ENCODE measurements at places on chromosomes 5 and 9.

GRCh38 chr9:124180557-124180956, 77.2 kb upstream of the NEK6 start:
- no peak for DNase-seq

GRCh38 chr5:180990882-180991242, 2.2 kb downstream of the BTNL3 start:
- no peak for DNase-seq

DNA sequence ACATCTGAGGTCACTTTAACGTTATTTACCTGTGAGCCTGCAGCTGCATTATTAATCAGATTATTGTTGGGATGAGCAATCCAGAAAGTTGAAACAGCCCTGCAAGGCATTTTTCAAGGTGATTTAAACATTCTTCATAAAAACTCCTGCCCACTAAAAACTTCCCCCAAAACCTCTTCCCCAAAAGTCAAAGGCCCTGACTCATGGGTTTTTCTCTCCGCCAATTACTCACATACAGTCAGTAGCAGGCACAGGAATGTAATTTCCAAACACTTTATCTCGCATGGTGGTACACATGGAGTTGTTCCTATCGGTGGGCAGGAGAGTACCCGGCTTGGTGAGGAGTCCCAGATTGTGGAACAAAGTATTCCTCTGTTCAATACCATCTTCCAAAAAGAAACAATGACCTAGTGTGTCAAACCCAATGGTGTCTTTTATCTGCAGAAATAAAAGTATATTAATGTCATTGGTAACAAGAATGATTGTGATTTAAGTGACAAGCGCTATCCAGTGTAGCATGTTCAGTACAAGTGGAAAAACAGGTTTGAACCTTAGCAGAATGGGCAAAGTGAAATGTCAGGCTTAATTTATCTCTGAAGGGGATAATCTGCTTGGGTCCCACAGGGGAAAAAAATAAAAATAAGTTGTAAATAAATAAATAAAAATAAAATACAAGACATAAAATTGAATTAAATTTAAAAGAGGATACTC, 38.3 kb downstream of the CEMIP2 start:
- DNase-seq, result no peak

- no peak for DNase-seq
Measured at GRCh38 chr5:42940853-42941252, 99.3 kb downstream of the ANXA2R start.

DNA sequence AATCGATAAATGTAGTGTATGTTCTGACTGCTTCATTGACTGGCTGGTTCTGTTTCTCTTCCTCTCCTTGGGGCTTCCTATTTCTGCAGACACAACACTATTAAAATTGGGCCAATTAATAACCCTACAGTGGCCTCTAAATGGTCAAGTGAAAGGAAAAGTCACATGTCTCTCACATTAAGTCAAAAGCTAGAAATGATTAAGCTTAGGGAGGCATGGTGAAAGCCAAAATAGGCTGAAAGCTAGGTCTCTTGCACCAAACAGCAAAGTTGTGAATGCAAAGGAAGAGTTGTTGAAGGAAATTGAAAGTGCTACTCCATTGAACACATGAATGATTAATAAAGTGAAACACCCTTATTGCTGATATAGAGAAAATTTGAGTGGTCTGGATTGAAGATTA, 58.2 kb downstream of the CCNH start:
- DNase-seq, result no peak

DNA sequence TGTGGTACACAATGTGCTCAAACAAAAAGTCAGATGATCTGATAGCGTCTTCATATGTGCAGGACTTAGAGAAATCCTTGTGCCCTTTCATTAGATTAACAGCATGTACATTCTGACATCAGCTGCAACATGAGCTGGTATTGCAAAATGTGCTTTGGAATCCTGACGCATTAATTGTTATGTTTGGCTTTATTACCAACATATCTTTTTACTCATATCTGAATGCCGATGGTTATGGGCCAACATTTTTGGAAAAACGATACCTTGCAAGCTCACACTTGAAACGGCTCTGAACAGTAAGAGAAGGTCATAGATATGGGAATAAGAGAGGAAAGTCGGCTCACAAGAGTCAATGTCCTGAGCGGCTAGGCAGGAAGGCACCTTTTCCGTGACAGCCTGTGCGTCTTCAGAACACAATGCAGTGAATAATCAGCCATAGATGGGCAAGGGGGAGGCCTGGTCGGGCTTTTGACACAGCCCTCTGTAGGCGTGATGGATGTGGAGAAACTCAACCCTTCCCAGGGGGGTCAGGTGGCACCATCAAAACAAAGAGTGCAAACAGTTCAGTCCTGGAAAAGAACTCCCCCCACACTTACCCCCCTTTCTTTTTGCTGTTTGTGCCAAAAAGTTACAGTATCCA, 36.4 kb upstream of the GAS1 start:
- no peak for DNase-seq

DNA sequence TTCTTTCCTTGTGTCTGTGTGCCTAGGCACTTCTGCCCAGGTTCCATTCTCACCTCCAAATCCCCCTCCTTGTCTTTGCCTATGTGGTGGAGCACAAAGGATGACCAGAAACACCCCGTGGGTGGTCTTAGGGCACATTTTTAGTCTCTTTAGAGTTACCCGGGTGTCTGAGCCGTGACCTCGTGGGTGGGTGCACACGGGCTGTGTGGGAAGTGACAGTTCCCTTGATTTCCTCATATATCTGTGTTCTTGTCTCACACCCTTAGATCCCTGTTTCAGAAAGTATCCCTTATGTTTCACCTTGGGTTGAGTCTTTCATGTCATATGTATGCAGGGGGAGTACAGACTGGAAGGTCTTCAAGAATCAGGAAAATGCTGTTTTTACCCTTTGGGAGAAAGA, 13.4 kb upstream of the SMIM32 start:
- no peak for DNase-seq

GRCh38 chr9:134429007-134429406, 102.8 kb downstream of the RXRA start:
- no peak for DNase-seq

- no peak for DNase-seq
Measured at GRCh38 chr5:170565072-170565471, 61.3 kb downstream of the KCNIP1 start.

- DNase-seq, result no peak
Measured at GRCh38 chr9:106784076-106784475, 78.9 kb upstream of the ZNF462 start.

- no peak for DNase-seq
Measured at GRCh38 chr5:135993880-135994636, 34.7 kb upstream of the TGFBI start.

DNA sequence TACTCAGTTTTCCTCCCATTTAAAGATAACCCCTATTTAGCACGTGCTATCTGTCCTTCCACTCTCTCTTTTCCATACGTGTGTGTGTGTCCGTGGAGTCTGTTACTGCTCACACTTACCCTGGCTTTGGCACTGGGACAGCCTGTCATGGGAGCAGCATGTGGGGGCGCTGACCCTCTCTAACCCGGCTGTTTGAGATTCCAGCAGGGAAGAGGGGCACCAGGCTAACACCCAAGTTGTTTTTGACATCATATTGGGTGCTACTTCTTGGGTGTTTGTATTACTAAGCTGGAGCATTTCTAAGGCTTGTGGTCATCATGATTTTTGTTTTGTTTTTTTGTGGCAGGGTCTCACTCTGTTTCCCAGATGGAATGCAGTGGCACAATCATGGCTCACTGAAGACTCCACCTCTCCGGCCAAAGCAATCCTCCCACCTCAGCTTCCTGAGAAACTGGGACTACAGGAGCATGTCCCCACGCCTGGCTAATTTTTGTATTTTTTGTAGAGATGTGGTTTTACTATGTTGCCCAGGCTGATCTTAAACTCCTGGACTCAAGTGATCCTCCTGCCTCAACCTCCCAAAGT, 56.9 kb upstream of the SIMC1 start:
- DNase-seq, result no peak

GRCh38 chr5:17794201-17794600, 159.9 kb downstream of the TAF11L14 start:
- DNase-seq, result no peak

DNA sequence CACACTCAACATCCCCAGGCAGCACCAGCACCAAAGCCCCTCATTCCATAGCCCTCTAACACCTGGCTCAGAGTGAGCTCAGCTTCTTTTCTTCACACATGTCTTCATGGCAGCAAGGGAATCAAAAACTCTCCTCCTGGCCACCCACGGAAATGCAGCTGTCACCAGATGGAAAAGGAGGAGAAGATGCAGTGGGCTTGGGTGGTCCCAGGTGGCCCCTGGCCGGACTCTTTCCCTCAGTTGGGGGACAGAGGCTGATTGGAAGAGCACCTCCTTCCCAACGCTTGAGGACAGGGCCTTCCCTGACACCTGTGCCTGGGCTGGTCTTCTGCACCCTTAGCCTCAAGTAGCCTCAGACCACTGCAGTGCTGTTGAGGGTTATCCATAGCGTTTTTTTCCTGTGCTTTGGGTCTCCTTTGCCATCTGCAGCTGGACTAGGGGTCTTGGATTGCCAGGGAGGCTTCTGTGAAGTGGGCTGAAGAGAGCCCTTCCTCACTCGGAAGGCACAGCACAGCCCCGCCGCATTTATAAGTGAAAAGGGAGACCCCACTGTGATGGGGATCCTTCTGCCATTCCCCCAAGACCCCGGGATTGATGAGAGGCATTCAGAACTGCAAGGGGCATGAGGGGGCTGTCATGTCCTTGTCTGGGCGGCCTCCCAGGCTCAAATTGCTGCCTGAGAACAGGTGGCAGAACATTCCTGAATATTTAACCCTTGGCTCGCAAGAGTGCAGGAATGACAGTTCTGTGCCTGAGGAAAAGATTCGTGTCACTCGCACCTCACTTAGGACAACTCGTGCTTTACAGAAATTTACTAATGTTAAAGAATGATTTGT, 200.0 kb downstream of the AUH start:
- DNase-seq, result no peak

GRCh38 chr5:135487839-135488514, 35.8 kb upstream of the TIFAB start:
- no peak for DNase-seq

GRCh38 chr9:14903040-14903439, 7.2 kb downstream of the FREM1 start:
- DNase-seq, result no peak

DNA sequence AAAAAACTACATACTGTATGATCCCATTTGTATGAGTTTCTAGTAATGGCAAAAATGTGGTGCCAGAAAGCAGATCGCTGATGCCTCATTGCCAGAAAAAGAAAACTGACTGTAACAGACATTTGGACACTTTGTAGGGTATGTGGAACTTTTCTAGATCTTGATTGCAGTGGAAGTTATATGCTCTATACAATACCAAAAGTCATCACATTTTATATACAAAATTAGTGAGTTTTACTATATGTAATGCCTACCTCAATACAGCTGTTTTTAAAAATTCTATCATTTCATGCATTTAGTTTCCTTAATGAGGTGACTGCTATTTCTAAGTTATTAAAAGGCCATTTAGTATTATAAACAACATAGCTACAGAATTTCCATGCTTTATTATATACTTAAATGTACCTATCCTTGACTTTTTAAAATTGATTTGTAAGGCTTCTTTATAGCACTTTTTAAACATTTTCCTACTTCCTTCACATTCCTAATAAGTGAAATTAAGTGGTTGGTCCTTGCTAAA, 199.9 kb downstream of the CWC27 start:
- no peak for DNase-seq

DNA sequence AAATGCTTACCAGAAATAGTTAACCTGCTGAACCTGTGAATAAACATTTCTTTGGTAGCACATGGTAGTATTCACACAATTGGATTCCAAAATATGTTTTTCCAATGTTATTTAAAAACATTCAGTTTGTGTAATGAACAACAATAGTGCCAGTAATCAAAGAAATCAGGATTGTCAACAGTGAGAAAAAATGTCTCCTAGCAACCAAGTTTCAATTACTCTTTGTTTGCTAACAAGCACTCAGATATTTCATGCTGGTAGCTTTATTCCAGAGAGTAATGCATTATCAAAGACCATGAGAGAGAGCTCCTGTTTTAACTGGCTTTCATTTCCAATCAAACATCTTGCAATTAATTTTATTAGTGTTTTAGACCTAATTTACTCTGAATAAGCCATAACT, 768.1 kb upstream of the GRAMD2B start:
- DNase-seq, result no peak

DNA sequence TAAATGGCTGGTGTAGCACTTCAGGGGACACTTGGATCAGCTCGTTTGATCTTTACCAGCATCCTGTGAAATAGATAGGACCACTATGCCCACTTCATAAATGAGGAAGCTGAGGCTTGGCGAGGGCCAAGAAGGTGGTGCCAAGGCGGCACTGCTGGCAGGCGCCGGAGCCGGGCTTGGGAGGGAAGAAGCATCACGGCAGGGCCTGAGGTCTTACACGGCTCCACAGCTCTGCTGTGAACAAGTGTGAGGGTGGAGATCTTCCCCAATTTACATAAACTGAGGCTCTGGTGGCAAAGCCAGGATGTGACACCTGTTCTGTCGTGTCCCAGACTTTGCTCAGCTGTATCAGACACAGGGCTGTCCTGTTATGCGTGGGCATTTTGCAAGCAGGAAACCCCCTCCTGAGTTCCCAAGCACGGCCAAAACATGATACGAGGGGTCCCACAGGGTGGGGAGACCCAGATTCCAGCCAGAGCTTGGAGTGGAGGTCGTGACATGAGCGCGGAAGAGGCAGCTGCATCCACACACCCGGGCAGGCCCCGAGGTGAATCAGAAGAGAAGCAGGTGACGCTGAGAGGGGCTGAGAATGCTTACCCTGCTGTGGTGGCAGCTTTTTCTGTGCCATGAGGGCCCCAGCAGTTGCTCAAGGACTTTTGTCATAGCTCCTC, 117.5 kb upstream of the BOD1 start:
- DNase-seq, result no peak

DNA sequence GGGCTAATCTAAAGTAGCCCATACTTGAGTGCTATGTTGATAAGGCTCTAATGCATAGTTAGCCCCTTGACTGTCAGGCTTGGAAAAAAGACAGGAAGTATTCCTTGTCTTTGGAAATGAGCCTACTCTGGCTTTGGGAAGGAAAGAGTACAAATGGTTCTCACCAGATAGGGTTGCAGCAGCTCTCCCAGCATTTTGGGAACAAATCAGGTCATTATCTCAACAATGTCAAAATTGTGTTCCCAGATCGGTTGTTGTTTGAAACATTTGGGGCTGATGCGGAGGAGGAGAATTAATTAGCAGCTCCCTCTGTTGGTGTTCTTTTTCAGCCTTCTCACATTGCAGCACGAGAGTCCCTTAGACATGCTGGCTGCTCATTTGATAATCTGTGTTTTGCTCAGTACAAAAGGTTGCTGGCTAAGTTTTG, 294.7 kb upstream of the DMRT1 start:
- no peak for DNase-seq

DNA sequence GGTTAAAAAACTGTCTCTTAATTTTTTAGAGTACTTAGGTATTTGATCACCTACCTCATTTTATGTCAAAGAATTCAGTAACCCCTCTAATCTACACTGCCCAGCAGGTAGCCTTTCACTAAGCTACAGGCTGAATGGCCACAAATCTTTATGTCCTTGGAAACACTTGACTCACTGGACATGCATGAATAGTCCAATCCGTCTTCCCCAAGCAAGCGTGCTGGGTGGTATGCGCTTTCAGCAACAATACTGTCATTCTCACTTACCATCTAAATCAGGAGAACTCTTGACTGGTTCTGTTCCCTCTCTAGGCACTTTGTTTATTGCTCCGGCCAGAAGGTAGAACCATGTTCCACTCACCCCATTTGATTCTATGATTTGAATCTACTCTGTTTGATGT, 73.1 kb downstream of the TRPM3 start:
- DNase-seq, result no peak

Measured in activated CD8-positive, alpha-beta T cell treated with anti-CD3 and anti-CD28 coated beads for 36 hours (primary cell).